ENCODE measurements at places on chromosomes 16 and 17.
A peak's percentile ranks its signal among the peaks of the same experiment; 100 is the strongest.

GRCh38 chr16:24523569-24523968 is 15.8 kb upstream of the RBBP6 start:
- DNase-seq = peak; percentile 21

GRCh38 chr17:29621751-29622194 is 939 bp downstream of the CORO6 start:
- no peak for DNase-seq

- no peak for DNase-seq
Observed at GRCh38 chr16:1072526-1073261, at the start of gene SSTR5. TSS of gene SSTR5 (plus strand) at chr16:1072747. CDS start at chr16:1078869, 6,122 bp downstream.

GRCh38 chr17:1087381-1088241 is 90.7 kb downstream of the TIMM22 start:
- DNase-seq = peak; percentile 30

DNA sequence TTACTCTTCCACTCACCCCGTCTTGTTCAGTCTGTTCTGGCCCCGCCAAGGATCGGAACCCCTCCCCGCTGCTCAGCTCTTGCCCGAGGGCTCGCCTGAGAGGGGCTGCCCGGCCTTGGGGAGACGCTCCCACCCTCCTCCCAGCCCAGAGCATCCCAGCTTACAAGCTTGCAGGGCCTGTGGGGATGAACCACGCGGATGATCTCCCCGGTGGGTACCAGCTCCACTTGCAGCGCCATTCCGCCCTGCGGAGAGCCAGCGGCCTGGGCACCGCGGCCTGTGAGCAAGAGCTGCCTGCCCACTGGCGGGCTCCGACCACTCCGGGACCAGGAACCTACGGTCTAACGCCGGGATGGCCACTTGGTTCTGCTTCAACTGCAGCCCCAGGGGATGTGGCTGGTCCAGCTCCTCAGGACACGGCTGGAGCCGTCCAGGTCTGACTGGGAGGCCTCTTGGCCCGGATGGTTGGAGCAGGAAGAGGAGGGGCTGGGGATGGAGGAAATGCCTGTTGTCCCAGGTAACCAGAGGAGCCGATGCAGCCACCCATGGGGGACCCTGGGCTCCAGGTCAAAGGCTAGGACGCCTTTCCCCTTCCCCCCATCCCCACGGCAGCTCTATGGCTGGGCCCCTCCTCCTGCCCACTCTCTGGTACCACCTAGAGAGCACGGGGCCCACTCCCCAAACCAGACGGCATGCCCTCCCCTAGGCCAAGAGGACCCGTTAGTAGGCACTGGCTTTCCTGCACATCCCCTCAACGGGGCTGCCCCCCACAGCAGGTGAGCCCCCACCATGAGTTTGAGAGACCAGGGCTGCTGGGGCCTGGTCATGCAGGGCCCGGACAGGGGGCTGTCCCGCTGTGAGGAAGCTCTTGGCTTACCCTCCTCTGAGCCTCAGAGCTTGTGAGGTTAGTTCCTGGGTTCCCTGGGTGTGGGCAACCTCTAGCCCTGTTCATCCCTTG is at the start of gene MYO1C:
Gene MYO1C (minus strand): TSS at position 438 of the 958 bp plus-strand sequence. CDS start 199 bp downstream, at position 239.
- DNase-seq = no peak

DNA sequence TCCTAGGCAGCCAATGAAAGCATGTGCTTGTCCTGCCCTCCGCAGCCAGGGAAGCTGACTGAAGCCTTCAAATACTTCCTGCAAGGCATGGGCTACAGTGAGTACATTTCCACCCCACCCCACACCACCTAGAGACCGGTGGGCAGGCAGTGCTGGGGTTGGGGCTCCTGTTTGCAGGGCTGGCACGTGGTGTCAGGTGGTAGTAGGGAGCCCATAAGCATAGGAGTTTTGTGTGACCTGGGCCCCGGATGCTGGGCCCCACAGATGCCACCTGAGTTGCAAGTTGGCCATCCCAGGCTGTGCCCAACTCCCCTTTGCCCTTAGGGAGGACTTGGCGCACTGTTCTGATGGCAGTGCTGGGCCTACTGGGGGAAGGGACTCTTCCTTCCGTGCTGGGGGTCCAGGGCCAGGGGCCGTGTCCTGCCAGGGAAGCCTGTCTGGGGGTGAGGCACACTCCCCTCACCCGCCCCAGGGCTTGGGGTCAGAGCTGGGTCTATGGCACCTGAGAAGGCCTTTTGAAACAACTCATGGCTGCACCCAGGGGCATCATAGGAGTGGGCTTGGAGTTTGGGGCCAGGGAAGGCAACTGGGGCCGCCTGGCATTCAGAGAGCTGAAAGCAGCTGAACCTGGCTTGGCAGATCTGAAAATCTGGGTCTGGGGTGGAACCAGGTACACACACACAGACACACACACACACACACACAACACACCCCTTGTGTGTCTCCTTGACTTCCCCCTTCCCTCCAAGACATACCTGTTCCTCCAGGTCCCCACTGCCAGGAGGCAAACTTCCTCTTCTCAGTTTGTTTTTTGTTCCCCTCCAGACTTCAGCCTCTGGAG is 5.8 kb upstream of the SETD6 start:
- DNase-seq = no peak

DNA sequence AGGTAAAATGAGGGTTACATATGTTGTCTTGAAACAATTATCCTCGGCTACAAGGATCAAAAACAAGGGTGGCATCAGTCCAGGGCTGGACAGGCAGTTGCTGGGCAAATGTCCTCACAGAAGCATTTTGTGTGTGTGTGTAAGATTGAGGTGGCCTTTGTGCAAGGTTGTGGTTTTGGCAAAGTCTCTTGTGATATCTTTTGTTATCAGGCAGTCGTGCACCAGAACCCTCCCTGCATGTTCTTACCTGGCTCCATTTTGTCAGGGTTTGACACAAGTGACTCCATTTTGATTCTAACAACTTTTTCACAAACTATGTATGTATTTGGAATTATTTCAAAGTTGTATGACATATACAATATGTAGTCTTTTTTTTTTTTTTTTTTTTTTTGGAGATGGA is 20.0 kb downstream of the CHAD start:
- DNase-seq = no peak

- peak; percentile 57 for DNase-seq
Observed at GRCh38 chr16:89958068-89958467, 9.5 kb downstream of the DEF8 start.

DNA sequence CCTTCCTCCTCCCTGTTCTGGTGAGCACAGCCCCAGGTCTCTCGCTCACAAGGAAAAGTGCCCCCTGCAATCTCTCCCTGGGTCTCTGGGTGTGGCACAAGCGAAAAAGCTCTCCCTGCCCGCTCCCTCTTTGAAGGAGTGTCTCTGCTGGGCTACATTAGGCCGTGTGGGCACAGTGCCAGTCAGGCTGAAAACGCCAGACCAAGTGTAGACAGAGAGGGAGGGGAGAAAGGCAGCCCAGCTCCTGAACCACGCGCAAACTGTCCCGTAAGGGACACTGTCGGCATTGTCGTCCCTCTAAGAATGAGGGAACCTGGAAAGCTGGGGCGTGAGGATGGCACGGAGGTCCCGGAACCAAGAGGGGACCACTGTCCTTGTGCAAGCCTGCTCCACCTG is 3.9 kb downstream of the SMIM5 start:
- DNase-seq = no peak

DNA sequence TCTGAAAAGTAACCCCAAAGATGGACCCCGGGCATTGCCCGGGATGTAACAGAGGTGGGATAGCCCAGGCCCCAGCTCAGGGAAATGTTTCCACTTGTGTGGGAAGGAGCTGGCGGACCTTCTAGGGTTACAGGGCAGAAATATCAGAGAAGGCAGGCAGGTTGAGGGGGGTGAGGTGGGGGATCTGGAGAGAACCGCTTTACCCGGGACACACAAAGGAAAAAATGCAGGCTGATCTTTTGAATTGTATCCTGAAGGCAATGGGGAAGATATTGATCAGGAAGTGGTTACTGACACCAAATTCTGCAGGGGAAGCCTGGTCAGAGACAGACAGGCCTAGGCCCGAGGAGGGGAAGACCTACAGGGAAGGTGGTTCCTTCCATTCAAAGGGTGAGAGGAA is 3.5 kb downstream of the SLC47A1 start:
- DNase-seq = no peak

GRCh38 chr16:28873543-28874201 is 4.6 kb upstream of the ATP2A1 start:
- DNase-seq = peak; percentile 33

DNA sequence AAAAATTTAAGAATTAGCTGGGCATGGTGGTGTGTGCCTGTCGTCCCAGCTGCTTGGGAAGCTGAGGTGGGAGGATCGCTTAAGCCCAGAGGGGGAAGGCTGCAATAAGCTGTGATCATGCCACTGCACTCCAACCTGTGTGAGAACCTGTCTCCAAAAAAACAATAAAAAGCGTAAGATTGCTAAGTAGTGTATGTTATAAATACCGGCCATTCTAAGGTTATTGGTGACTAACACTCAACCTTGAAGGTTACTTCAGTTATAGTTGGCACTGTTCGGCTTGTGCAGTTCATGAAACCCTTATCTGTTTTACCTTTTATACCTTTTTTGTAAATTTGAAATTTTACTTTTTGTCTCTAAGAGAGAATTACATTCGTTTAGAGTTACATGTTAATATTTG is 44.0 kb downstream of the PAFAH1B1 start:
- DNase-seq = no peak

DNA sequence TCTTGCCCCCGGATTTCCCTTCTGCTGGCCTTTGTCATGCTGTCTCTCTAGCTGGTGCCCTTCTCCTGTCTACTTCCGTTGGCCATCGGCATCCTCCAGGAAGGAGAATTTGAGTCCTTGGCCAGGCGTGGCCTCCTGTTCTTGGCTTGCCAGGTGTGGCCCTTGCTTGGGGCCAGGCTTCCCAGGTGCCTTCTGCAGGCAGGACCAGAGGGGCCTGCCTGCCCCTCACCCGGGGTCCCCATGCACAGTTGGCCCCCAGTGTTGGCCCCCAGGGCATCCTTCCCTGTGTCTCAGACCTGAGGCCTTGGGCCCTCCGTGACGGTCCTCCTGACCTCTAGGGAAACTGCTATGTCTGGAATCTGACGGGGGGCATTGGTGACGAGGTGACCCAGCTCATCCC is 2.6 kb downstream of the MLST8 start:
- no peak for DNase-seq

DNA sequence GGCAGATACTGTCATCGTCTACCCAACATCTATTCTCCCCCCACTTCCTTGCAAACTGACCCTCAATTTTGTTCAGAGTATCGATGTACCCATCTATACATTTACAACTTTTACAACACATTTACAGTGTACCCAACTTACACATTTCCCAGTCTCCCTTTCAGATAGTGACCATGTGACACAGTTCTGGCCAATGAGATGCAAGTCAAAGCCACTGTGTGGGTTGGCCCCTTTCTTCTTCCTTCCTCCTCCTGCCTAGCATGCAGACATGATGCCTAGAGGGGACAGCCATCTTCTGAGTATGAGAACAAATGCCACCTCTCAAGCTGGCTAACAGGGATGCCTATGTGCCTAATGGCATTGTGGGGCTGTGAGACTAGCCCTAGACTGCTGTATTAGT is 11.3 kb upstream of the NFAT5 start:
- no peak for DNase-seq

DNA sequence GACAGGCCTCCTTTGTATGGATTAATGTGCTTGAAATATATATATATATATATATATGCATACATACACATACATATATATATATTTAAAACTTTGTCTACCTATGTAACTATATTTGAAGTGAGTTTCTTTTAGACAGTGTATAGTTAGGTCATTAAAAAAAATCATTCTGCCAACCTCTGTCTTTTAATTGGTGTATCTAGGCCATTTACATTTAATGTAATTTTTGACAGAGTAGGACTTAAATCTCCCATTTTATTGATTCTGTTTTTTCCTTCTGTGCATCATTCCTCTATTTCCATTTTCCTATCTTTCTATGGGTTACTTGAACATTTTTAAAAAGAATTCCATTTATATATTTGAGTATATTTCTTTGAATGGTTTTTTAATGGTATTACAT is 125.2 kb downstream of the IRF8 start:
- DNase-seq = no peak

DNA sequence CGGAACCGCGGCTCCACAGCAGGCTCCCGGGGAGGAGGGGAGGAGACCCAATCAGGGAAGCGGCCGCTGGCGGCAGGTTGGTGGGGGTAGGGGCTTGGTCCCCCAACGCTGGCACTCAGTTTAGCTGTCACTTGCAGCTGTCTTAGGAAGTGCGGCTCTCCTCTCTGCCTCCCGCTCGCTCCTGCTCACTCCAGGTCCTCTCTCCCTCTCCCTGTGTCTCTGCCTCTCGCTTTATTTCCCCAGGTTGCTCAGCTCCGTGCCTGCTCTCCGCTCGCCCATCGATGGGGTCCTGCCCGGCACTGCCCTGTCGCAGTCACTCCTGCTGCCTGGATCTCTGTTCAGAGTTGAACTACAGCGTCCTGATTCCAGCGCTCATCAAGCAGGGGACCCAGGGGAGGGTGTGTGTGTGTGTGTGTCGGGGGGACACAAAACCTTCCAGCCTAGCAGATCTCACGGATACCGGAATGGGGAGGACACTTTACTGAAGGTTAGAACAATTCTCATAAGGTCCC is 145.6 kb downstream of the ENGASE start:
- DNase-seq = no peak

GRCh38 chr16:65176603-65177002 is 54.7 kb upstream of the CDH11 start:
- no peak for DNase-seq

- no peak for DNase-seq
Observed at GRCh38 chr16:85401370-85401916, 211.7 kb upstream of the GSE1 start.

DNA sequence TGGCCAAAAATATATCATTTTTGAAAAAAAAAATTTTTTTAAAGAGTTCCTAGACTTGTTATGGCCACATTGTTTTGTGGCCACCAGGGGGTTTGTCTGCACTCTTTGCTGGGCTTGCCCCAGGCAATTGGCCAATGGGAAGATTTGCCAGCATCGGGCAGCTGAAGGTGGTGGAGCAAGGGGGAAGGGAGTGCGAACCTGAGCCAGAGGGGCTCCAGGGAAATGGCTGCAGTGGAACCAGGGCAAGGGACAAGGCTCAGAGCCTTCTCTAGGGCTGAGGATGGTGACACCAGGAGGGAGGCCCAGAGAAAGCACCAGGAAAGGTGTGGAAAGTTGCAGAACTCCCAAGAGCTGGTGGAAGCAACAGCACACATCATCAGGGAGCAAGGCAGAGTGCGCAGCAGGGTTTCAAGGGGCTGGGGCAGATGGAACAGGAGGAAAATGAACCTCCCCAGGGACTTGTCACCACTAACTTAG is 15.5 kb upstream of the CMIP start:
- DNase-seq = peak; percentile 78

GRCh38 chr16:77328768-77329167 is 106.1 kb downstream of the ADAMTS18 start:
- no peak for DNase-seq

- DNase-seq = no peak
Observed at GRCh38 chr16:53061701-53062159, 6.9 kb downstream of the CHD9 start.

DNA sequence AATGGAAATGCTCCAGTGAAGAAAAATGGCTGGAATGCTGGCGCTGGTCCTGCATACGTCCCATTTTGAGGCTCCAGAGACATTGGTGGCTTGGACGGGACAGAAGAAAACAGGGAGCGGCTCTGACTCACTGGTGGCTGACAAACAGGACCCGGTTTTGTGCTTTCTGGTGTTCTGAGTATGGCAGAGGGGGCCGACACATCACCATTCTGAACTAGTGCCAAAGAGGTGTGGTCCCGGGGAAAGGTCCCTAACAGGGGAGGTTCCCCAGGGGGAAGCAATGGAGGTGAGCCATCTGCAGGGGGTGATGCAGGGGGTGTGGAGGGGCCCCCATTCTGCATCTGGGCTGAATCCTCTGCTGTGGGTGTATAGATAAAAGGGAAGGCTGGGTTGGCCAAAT is 8.3 kb downstream of the ANKRD40 start:
- no peak for DNase-seq

All from ELR (cell line).